ENCODE measurements at places on chromosomes 1 and 21.

DNA sequence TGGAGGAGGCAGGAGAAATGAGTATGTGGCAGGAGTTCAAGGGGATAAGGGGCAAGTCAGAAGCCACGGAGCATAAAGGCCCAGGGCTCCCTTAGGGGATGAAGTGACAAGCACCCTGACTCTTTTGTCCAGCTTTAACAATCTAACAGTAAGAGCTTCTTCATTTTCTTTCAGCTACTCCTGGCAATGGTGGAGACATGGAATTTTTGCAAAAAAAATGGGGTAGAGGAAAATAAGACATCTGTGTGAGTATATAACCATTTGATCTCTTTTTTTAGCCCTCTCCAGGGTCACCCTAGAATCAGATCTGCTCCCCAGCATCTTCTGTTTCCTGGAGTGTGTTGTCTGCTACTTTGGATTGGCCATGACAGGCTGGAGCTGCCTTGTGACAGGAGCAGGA is 47.1 kb downstream of the ZNF697 start:
- no peak for DNase-seq

DNA sequence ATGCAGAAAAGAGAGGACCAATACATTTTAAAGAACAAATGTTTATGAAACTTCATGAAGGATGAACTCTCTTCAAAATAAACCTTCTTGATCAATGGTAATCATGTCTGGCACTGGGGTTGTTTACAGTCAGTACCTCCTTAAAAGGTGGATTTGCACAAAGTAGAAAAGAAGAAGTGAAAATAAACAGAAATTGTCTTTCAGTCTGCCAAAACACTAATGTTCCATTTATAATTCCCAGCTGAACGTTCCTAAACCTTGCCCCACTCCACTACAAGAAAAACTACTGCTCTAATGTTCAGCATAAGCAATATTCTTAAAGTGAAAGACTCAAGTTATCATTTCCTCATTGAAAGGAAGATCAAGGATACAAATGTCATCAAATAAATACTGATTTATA is 86.2 kb downstream of the EIF4G3 start:
- DNase-seq: no peak

DNA sequence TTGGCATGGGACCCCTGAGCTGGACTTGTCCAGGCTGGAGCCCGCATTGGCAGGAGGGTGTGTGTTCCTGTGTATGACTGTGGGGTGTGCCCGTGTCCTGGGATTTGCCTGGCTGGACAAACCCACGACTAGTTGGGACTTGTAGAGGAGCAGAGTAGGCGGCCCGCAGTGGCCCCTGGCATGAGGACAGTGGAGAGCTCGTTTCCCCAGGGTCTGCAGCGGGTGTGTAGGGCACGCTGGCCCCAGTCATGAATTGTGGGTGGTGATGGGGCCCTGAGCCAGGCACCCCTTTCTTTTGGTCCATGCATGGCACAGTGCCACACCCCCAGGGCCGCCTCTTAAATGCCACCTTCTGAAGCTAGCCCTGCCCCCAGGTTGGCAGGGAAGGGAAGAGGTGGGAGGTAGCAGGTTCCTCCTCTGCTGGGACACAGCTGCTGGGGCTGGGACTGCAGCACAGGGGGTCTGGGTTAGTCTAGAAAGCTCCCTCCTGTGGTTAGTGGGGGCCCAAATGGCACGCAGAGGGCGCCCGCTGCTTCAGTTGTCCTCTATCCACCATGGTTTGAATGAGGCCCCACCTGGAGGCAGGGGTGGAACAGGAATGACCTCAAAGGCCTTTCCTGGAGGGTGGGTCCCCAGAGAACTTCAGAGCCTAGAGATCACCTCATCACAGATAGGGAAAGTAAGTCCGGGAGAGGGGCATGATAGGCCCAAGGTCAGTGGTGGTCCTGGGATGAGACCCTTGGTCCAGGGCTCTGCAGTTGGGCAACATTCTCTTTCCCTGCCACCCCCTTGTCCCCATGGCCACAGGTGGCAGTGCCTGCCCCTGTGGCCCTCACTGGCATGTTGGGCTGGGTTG is 4.1 kb downstream of the CROCC start:
- no peak for DNase-seq

DNA sequence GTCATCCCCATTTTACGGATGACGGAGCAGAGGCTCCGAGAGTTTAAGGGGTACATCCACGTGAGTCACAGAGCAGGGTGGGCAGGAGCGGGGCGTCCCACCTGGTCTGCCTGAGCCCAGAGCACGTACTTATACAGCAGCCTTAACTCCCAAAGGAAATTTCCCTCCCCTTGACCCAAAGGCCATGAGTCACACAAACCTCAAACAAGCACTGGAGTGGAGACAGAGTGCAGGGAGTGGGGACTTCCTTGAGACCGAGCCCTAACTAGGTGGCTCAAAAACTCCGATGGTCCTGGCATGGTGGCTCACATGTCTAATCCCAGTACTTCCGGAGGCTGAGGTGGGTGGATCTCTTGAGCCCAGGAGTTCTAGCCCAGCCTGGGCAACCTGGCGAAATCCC is 141.6 kb upstream of the KLHDC7A start:
- no peak for DNase-seq

GRCh38 chr1:41862384-41863221 is 56.1 kb downstream of the HIVEP3 start:
- DNase-seq: no peak

DNA sequence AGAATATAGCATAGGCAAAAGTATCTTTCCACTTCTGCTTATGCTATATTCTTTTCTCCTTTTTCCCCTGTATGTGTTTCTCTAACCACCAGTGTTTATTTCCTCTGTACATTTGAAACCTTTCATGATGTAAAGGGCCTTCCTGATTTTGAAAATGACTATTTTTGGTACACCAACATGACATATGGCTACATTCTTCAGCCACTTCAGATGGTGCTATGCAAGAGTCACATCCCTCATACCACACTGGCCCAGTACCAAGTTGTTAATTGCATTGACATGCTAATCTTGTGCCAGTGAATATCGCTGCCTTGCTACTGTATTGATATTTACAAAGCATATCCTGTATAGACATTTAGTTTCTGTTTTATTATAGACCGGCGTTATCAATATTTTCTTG is 408.7 kb downstream of the NCAM2 start:
- DNase-seq: no peak

- DNase-seq: no peak
These were observed 110.5 kb upstream of the USH2A start for GRCh38 chr1:216533776-216534175.
